ENCODE measurements at places on chromosomes 12 and 14.

DNA sequence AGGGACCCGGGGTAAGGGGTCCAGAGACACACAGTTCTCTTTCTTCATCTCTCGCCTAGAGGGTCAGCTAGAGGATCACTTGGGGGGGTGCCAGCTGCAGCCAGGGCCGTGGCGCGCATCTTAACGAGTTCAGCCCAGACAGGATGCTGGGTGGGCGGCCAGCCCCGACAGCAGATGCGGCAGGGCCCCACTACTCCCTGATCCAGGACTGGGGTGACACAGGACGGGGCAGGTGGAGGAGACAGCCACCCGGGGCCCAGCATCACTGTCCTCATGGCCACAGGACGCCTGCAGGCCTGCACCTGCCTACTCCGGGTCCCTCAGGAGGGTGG, 12.8 kb downstream of the AKT1 start:
- DNase-seq = no peak

GRCh38 chr12:20423557-20423956, 55.2 kb downstream of the PDE3A start:
- DNase-seq = no peak

GRCh38 chr12:13596714-13597113, 384.7 kb downstream of the GRIN2B start:
- DNase-seq = no peak

- no peak for DNase-seq
Measured at GRCh38 chr12:92656911-92657310, 45.9 kb upstream of the PLEKHG7 start.

GRCh38 chr12:53924521-53925405, 13.9 kb upstream of the HOXC13 start:
- DNase-seq = no peak

GRCh38 chr14:96204151-96205058, at the start of gene BDKRB2:
Gene BDKRB2, plus strand, starts transcription at chr14:96204839. Its CDS starts 32,269 bp downstream, at chr14:96237108.
- DNase-seq = peak; percentile 59

Measured in HuH-7.5 (cell line).